HCT116 (cell line): ENCODE measurements at places on chromosomes 4 and X.

GRCh38 chr4:85555206-85555605 lies 80.3 kb downstream of the ARHGAP24 start:
- no peak for DNase-seq

GRCh38 chr4:6546681-6547447 lies 28.1 kb upstream of the MAN2B2 start:
- DNase-seq = peak; percentile 57

- DNase-seq = no peak
Observed at GRCh38 chr4:176539785-176540175, 220.0 kb downstream of the SPCS3 start.

DNA sequence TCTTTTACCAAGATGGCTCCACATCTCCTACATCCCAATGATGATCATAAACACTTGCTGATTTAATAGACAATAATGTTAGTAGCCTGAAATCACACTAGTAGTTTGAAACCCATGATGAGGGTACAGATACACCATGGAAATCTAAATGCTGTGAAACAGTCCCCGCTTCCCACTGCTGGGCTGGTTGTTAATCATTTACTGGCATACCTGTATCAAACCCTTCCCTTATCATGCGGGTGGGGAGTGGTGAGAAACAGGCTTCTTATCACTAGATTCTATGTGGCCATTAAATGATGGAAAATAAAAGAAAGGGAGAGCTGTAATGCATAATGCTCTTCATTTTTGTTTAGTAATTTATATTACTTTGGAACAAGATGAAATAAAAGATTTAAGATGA lies 21.9 kb downstream of the MAOA start:
- no peak for DNase-seq

GRCh38 chrX:30906726-30907125 lies 17.7 kb upstream of the TAB3 start:
- peak; percentile 12 for DNase-seq

DNA sequence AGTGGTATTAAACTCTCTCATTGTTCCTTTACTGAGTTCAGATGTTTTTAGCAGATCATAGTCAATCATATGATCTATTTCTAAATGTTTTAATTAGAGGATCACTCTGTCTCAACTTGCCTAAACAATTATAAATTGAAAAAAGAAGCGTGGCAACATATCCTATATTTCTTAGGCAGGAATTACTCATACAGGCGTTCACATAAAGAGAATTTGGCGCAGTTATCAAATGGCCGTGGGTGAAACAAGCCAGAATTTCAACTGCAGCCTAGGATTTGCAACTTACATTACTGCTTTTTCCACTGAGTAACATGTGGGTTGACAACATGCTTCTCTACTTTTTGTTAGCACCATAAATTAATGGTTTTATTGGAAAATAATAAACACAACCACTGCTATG lies 141.3 kb downstream of the CPE start:
- no peak for DNase-seq

GRCh38 chrX:31392513-31392912 lies 320.7 kb upstream of the FTHL17 start:
- DNase-seq = no peak
